GM06990 (cell line): ENCODE measurements at places on chromosomes 7 and 10.

- no peak for DNase-seq
These were observed 53.4 kb downstream of the MPP7 start for GRCh38 chr10:28249512-28249911.

GRCh38 chr10:79106256-79107050 lies 37.7 kb downstream of the ZMIZ1 start:
- DNase-seq = no peak

GRCh38 chr10:127498087-127498486 lies 51.0 kb upstream of the NPS start:
- no peak for DNase-seq

GRCh38 chr10:22477334-22478287 lies 132.3 kb downstream of the SPAG6 start:
- DNase-seq = no peak

GRCh38 chr10:124542336-124542735 lies 80.7 kb downstream of the LHPP start:
- no peak for DNase-seq

DNA sequence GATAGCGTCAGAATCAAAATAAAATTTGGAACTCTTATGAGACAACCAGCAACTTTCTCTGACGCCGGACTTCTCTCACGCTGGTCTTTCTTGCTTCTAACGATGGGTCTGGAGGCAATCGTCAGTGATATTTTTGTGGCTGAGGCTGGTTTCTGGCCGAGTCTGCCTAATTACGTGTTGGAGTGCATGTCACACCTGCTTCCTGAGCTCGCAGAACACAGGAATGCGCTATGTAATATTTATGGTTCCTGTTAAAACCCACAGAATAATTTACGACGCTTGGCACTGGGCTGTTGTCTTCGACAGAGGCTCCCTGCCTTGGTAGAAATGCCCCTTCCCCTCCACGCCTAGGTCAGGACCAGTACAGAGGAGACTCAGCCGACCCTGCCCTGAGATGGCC lies 64.9 kb downstream of the NPTX2 start:
- no peak for DNase-seq

- DNase-seq = no peak
These were observed 200.7 kb downstream of the RAPGEF5 start for GRCh38 chr7:22156205-22156604.

GRCh38 chr10:77533887-77534278 lies 103.7 kb downstream of the KCNMA1 start:
- no peak for DNase-seq

- DNase-seq = no peak
These were observed 322.2 kb downstream of the FGFR2 start for GRCh38 chr10:121276046-121276445.

- DNase-seq = no peak
These were observed 313.4 kb downstream of the CXCL12 start for GRCh38 chr10:44071479-44071878.

DNA sequence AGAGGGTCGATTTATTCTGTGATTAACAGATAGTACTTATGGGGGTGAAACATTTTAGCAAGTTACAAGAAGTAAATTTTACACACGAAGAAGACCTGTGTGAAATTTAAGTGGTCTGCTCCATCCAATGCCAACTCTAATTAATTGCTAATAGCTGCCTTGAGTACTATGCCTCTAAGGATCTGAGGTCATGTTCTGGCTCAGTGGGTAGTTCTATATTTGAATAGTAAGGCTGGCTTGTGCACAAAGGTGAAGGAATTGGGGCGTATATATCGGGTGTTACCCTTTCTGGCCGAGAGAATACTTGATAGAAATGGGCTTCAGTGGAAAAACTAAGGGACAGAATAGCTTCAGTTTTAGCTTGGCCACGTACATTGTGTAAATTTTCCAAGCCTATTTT lies 345.2 kb upstream of the ANKRD30A start:
- DNase-seq = no peak

GRCh38 chr10:846126-846685 lies 85.3 kb downstream of the LARP4B start:
- no peak for DNase-seq

GRCh38 chr7:30363778-30364563 lies 79.6 kb downstream of the ZNRF2 start:
- peak; percentile 20 for DNase-seq

- DNase-seq = no peak
These were observed 93.2 kb downstream of the ZRANB1 start for GRCh38 chr10:125035136-125035535.

DNA sequence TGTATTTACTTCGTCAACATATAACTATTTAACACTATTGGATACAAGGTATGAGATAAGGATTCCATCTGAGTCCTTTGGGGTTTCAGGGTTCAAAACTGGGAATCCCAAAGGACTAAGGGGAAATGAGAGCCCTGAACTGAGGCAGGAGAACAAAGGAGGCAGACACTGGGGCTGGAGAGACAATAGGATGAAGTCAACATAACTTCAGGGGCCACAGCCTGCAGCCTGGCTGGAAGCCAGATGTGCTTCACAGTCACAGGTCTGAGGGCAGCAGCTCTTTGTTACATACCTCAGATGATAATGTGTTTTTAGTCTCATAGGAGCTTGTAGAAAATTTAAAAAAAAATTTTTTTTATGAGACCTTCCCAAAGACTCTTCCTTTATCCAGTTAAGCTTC lies 73.3 kb downstream of the NRF1 start:
- DNase-seq = no peak

- peak; percentile 68 for DNase-seq
These were observed 128.6 kb downstream of the OAT start for GRCh38 chr10:124289851-124290795.
